ENCODE measurements at places on chromosomes 4 and X.

DNA sequence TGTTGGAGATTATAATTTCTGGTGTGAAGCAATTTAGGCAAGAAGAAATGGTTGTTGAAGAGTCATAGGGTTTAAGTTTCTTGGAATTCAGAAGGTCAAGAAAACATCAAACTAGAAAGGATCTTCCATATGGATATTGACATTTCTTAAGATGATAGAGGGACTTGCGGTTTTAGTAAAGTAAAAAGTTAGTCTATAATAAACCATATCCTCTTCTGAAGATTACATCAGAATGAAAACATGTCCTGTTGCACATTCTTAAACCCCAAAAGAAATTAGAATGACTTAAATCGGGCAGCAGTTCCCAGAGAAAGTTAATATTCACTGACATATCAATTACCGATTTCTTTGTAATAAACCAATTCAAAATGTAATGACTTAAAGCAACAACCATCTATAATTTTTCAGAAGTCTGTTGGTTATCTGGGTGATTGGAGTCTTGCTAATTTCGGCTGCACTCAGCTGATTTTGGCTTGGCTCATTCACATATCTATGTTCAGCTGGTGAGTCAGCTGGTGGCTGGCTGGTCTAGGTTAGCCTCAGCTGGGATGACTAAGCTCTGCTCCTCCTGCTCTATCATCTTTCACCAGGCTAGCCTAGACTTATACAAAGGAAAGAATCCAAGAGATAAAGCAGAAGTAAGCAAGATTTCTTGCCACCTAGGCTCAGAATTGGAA, 24.4 kb upstream of the DYNLT3 start:
- DNase-seq: peak; percentile 56

DNA sequence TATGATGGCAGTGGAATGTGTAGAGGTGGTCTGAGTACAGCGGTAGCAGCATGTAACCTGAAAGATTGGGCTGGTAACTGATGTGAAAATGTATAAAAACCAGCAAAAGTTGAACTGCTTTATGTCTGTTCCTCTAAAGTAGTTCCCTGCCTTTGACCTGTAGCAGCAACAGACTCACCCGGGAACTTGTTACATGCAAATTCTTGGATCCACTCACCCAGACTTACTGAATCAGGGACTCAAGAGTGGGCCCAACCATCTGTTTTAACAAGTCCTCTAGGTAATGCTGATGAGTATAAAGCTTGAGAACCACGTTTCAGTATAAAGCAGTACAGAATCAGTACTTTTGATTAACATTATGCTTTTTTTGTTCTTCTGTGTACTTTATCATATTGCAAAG, 84.7 kb downstream of the RAP1GDS1 start:
- DNase-seq: no peak

GRCh38 chr4:53755656-53756055, 164.4 kb upstream of the LNX1 start:
- DNase-seq: no peak

GRCh38 chr4:173171987-173172386, 3.4 kb downstream of the GALNT7 start:
- no peak for DNase-seq

- peak; percentile 8 for DNase-seq
These were observed 68.7 kb downstream of the KLHL8 start for GRCh38 chr4:87151730-87152129.

DNA sequence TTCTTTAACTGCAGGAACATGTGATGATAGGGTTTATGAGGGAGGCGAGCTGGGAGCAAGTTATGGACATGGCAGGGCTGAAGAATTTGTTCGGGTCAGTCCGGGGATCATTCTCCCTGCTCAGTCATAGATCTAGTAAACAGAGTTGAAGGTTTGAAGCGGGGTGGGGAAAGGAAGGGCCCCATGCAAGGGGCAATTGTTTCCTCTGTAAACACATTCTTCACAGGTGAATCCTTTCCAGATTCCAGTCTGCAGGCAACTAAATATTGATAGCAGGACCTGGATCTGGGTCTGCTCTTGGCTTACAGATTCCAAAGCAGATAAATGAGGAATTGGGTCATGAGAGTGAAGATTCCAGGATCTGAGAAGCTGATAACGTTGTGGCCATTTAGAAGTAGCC, 44.3 kb upstream of the ARHGAP24 start:
- DNase-seq: no peak

All from AG09309 (cell line).